ENCODE measurements at places on chromosomes 3 and 15.

GRCh38 chr15:47792231-47792630, 74.9 kb downstream of the SEMA6D start:
- DNase-seq, result no peak

DNA sequence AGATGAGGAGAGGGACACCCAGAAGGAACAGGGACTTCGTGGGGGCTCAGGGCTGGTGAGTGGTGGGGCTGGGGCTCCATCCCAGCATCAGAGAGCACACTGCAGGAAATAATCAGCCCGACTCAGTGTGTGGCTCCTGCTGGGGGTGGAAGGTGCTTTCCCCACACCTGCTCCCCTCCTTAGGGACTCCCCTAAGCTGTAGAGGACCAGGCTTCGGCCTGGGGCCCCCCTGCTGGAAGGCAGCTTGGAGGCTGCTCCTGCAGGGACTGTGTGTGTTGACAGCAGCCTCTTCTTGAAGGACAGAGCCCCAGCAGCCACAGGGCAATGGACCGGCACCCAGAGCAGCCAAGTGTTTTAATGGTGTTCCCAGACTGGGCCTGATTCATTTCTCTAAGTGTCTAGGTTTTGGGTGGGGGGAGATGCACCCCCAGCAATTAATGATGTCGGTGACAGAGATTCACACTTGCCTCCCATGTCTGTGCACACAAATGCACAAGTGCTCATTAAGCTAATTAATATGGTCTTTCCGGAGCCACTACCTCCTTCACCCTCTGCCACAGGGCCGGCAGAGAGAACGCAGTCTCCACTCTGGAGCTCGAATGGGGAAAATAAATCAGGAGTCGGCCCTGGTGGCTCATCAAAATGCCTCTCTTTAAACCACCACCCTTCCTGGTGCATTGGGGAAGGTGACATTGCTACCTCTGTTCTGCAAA, 16.9 kb upstream of the FGD5 start:
- no peak for DNase-seq

GRCh38 chr3:30760040-30760695, 134.3 kb downstream of the GADL1 start:
- DNase-seq, result no peak

DNA sequence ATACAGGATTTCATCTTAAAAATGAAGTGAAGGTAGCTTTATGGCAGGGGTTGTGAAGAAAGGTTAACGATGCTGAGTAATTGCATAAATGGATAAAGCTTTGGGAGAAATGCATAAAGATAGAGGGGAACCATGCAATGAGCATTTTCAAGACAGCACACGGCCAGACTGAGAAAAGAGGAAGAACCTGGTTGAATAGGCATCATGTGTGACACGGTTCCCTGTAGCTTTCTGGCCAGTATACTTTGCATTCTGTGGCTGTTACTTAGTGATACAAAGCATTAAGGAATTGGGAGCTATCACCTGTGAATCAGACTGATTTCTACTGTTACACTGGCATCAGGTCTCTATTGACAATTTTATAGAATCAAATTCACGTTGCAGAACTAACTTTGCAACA, 33.3 kb downstream of the NR2C2 start:
- no peak for DNase-seq

DNA sequence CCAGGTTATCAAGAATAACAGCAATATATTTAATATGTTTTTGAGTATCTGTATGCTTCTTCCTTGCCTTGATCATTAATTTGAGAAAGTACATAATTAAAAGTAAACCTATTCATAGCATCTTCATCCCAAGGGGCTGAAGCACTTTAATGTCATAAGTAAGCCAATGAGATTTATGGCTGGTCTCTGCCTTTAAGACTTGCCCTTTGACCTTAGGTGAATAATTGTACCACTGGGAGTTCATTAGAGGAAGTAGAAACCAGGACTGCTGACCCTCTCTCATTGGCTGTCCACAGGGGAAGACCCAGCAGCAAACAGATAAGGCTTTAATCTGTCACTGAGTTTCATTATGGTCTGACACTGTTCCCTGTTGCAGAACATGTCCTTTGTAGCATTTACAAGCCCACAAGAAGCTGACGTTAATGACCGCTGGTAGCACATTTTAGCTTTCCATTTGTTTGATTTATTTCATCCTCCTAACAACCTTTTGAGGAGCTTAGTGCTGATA, 16.3 kb upstream of the ERC2 start:
- no peak for DNase-seq

DNA sequence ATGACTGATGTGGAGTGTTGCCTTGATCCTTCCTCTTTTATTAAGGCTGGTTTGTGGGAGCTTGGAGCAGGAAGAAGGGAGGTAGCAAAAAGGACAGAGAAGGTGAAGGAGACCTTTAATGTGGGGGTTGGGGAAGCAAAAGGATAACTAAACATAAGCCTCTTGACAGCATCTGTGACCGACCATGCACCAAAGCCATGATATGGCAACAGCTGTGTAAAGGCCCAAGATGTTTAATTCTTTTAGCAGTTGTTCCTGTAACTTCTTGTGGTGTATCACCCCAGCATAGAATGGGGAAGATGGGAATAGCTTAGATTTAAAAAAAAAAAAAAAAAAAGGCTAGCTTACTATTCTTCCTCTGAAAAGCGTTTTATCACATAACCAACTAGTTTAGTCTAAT, 194.7 kb downstream of the KLHL25 start:
- no peak for DNase-seq

DNA sequence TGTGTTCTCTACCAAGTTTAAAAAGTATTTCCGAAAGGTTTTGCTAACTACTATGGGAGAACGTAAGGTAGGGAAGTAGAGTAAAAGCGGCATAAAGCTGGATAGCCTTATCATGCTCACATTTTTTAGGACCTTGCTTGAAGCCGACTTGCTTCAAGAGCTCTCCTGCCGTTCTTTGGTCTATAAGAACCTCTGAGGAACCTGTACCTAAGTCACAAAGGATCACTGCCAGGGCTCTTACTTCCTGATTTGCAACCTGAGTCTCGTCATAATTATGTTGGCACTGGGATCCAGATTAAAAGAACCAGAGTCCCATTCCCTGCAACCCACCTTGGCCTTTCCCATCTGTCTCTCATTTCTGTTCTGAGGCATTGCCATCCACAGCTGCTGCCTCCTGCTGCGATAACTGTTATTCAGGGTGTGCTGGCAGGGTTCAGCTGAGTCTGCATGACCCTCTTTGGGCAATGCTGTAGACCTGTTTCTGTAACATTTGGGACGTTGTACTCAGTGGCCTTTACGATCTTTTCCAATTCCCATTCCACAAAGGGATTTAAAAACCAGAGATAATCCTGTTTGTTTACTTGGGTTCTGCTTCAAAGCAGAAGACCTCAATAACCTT, 131.0 kb upstream of the UMPS start:
- no peak for DNase-seq

Measured in activated T-cell treated with anti-CD3 and anti-CD28 coated beads, Interleukin-2, amount 50 U/mL, for 4 hours (primary cell).